ENCODE measurements at places on chromosomes 7 and 10. TPM values are rescaled to one million over a fixed set of nuclear protein-coding genes. Genes with fewer than 3 reads are reported as not detected.

DNA sequence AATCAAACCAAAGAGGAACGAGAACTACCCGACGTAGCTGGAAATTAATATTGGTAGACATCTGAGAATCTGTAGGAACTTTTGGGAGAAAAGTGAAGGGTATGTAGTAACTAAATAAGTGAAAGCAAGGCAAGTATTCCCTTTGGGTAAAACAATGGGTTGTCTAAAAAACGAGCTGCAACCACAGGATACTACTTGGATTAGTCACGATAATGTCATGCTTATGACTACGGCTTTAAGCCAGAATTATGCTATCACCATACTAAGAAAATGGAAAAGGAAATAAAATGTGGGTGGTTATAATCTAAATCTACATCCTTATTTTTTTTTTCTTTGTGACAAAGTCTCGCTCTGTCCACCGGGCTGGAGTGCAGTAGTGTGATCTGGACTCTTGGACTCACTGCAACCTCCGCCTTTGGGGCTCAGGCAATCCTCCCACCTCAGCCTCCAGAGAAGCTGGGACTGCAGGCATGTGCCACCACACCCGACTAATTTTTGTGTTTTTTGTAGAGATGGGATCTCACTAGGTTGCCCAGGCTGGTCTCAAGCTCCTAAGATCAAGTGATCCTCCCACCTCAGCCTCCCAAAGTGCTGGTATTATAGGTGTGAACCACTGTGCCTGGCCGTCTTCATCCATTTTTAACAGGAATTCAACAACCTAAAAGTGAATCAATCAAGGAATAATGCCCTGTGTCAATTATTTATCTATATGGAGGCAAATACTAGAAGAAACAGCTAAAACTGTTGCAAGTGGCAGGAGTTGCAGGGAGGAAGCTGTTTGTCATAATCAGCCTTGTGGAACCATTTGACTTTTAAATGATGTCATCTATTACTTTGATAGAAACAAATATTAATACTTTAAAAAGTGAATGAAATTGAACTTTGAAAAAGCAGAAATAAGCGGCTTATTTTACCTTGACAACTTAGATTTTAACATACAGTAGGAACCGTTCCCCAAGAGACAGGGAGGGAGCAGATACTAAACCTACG, 189.3 kb downstream of the PRPF18 start:
- H3K4me3 ChIP-seq = no peak overlapping the region
- H3K27ac ChIP-seq = no peak overlapping the region
- DNase-seq = no peak
- H3K27me3 ChIP-seq = peaks cover 4% of the 10 kb centered on the region

DNA sequence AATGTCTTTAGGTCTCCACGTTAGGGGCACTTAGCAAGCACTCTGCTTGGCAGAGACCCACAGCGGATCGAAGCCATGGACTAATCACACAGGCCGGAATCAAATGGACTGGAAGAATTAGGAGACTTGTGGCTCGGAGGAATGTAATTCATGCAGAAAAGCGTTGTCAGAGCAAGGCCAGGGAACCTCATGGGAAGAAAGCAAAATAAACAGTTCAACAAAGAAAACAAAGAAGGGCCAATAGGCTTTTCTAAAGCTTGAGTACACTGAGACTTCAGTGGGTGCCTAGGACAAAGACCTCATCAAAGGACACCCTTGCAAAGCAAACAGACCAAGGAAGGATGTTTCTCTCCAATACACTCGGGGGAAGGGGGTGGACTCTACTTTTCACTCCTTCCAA, 171.1 kb downstream of the GLI3 start:
- H3K36me3 ChIP-seq = no peaks in the 10 kb centered on the region
- H3K4me3 ChIP-seq = no peak overlapping the region
- H3K27me3 ChIP-seq = no peaks in the 10 kb centered on the region
- DNase-seq = no peak
- H3K4me1 ChIP-seq = no peaks in the 10 kb centered on the region
- no peak overlapping the region for H3K27ac ChIP-seq

DNA sequence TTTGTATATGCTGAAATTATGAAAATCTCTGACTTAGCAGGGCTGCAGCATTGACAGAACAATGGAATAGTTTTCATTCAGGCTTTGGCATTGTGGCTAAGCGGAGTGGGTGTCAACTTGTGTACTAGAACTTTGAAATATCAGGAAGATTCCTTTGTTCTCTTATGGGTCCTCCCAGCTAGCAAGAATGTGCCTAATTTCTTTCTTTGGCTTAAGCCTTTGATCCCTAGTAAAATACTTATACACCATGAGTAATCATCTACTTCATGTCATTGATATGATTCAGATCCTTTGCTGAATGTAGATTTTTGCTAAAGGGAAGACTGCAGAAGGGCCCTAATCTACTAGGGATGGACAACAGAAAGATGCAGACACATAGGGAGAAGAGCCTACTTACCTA, 6.2 kb downstream of the AVL9 start:
- H3K36me3 ChIP-seq = no peaks in the 10 kb centered on the region
- DNase-seq = no peak
- no peak overlapping the region for H3K27ac ChIP-seq
- peak overlapping the region; percentile 21 for H3K4me3 ChIP-seq
- H3K4me1 ChIP-seq = peaks cover 18% of the 10 kb centered on the region
- H3K27me3 ChIP-seq = no peaks in the 10 kb centered on the region

DNA sequence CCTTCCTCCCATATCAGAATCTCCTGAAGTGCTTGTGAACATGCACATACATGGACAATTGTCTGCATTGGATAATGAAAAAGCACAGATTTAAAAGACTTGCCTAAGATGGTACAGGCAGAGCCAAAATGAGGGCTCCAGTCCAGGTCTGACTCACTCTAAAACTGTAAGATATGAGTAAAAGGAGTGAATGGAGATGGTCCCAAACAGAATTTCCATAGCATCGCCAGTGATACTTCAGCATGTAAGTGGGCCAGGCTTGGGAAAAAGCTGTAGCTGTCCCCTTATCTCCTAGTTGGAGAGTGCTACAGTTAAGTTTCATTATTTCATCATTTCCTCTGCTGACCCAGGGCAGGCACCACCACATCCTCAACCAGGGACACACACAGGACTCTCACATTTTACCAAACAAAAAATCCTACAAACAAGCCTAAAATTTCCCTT, 26.4 kb upstream of the IL6 start:
- no peaks in the 10 kb centered on the region for H3K27me3 ChIP-seq
- H3K4me1 ChIP-seq = peaks cover 6% of the 10 kb centered on the region
- DNase-seq = no peak
- no peak overlapping the region for H3K4me3 ChIP-seq
- no peak overlapping the region for H3K27ac ChIP-seq

GRCh38 chr7:29130096-29130495, 16.2 kb downstream of the CPVL start:
- no peaks in the 10 kb centered on the region for H3K27me3 ChIP-seq
- no peak for DNase-seq
- H3K4me1 ChIP-seq = no peaks in the 10 kb centered on the region
- H3K36me3 ChIP-seq = no peaks in the 10 kb centered on the region

- no peak overlapping the region for H3K27ac ChIP-seq
- no peaks in the 10 kb centered on the region for H3K4me1 ChIP-seq
- H3K36me3 ChIP-seq = no peaks in the 10 kb centered on the region
- no peak for DNase-seq
- no peaks in the 10 kb centered on the region for H3K27me3 ChIP-seq
- no peak overlapping the region for H3K4me3 ChIP-seq
Measured at GRCh38 chr7:101924171-101924570, 106.7 kb downstream of the CUX1 start.

ZNF282 gene
- 18.6 TPM for total RNA-seq

FLNC gene
- not detected for total RNA-seq

CLEC5A gene
- not detected for total RNA-seq

CYP3A4 gene
- total RNA-seq = not detected

Data from CD4-positive, CD25-positive, alpha-beta regulatory T cell (primary cell).